ENCODE measurements at places on chromosomes 2 and 18.

GRCh38 chr2:112089375-112089774, 34.3 kb downstream of the TMEM87B start:
- no peak for DNase-seq

DNA sequence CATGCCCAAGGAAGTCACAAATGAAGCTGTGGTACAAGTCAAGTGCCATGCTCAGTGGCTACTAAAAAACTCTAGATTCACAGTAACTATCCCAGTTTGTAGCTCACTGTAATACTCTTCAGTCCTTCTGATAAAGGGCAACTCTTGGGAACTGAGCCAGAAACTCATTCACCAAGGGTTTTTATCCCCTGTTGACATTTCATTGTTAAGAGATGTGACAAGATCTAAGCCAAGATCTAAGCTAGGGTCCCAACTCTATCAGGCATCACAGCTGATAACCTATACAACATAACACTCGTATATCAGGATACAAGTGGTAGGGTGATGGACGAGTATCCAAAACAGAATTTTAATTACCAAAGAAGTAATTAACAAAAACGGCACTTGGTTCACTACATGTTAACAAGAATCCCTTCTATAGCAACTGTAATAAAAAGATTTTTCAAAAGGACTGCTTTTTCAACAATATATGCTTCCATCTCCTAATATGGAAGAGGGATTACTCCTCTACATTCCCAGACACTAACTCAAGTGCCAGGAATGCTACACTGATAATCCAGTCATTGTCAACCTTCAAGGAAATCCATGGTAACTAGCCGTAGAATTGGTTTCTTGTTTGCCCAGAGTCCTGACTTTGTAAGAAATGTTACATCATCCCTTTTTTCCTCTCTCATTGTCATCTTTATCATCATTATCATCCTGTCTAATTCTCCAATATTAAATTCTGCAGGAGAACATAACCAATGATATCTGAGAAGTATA, 111.7 kb downstream of the CDH2 start:
- DNase-seq = no peak

GRCh38 chr2:229270551-229271410, at the start of gene PID1:
PID1 (minus strand) TSS chr2:229271287; CDS start chr2:229271043, 244 bp downstream.
- no peak for DNase-seq

DNA sequence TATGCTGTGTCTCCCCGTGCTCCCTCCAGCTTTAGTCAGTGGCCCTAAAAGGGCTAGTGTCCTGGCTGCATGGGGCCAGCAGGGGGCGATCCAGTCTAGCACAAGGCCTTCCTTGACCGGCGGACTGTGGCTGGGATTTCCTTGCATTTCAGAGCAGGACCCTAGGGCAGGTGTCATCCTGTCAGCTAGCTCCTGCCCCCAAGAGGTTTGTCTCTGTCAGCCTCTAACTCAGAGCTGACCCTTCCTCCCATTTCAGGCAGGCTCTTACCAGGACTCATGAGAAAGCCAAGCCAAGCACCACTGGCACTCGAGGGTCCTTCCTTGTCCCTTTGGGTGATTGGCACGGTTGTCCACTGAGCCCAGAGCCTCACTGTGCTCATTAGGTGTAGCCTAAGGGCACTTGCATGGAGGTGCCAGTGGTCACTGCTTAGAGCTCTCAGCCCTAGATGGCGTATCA, 140.3 kb downstream of the RPIA start:
- peak; percentile 91 for DNase-seq

DNA sequence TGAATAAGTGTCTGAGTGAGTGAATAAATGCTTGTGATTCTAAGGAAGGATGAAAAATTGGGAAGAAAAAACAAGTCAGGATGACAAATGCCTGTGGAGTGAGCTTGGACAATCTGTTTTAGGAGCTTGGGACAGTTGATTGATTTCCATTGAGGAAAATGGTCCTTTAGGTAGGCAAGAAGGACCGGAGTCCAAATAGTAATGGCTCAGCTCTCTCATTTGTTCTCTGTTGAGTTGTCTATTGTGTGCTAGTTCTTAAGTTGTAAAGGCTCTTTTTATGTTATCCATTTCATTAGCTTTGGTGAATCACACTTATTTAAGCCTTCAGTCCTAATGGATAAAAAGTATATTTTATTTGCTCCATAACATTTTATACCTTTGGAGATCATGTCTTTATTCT, 31.9 kb downstream of the FAM171B start:
- DNase-seq = no peak

- DNase-seq = no peak
These were observed 8.8 kb downstream of the RALB start for GRCh38 chr2:120261387-120262006.

- DNase-seq = no peak
These were observed 6.1 kb downstream of the HSBP1L1 start for GRCh38 chr18:79970419-79971133.

- no peak for DNase-seq
These were observed 49.4 kb downstream of the NBAS start for GRCh38 chr2:15511686-15512085.

DNA sequence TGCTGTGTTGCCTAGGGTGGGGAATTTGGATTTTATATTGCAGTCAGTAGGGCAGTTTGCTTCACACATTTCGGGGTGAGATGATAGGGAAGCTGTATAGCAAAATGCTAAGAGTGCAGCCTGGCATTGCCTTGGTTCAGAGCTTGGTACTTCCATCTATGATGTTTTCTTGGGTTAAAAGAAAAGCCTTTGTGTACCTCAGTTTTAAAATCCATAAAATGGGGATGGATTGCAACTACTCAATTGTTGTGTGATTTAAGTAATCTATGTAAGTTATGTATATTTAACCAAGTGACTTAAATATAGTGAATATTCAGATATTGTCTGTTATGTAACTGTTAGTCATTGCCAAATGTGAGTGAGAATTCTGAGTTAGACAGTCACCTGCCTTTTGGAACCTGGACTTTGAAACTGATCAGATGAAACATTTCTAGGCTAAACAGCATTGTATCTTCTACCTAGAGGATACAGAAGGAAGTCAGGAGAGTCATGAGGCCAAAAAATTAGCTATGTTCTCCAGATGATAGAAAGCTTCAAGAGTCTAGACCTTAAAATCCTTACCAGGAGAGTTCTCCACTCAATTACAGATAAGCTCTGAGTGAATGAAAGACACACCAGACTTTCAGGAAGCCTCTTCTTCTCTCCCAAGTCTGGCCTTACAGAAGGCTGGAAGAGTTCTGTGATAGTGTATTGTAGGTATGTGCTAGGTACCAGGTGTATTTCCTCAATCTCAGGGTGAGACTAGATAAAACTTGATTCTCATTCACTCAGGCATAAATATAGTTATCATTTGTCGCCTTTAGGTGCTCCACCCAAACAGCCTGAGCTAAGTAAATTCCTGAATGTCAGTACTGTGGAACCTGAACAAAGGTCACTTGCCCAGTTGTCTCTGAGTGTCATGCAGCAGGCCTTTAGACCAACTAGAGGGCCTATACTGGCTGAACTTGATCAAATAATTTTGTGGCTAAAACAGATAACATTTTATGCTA, 7.5 kb downstream of the RIOK3 start:
- DNase-seq = no peak

- DNase-seq = no peak
These were observed 379.2 kb upstream of the POU3F3 start for GRCh38 chr2:104474716-104475115.

GRCh38 chr2:17581831-17582230, 41.3 kb downstream of the VSNL1 start:
- DNase-seq = no peak

GRCh38 chr2:199364153-199364552, 93.6 kb downstream of the SATB2 start:
- no peak for DNase-seq

- DNase-seq = peak; percentile 48
These were observed 70.5 kb upstream of the ZNF516 start for GRCh38 chr18:76565238-76566173.

DNA sequence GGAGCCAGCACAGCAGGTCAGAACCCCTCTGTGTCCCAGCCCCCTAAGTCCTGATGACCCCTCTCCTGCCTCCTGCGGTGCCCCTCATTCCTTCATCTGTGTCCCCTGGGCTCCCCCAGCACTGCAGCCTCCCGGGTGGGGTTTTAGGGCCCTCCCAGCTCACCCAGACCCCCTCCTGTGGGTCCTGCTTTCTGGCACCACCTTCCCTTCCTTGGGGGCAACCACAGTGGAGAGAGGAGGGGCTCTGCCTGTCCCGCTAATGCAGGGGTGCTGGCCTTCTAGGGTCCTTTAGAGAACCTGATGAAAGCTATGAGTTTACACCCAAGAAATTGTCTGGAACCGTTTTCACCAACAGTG, 42.7 kb upstream of the ALPP start:
- no peak for DNase-seq

GRCh38 chr2:240622531-240623235, 2.6 kb upstream of the GPR35 start:
- DNase-seq = no peak

GRCh38 chr18:23532848-23533247, 29.5 kb downstream of the RMC1 start:
- DNase-seq = no peak

DNA sequence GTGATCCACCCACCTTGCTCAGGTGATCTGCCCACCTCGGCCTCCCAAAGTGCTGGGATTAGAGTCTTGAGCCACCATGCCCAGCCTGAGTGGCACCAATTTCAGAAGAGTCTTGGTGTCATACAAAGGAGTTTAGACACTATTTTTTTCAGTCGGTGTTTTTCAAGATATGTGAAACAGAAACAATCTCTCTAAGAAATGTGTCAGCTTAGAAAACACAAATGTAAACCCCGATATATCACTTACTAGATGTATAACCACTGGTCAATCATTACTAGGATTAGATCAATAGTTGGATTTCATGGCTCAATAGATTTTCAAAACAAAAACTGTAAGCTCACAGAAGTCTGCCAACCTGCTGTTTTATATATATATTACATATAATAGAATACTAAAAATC, 67.2 kb upstream of the FRZB start:
- no peak for DNase-seq

GRCh38 chr2:208315081-208315788, 49.2 kb downstream of the PIKFYVE start:
- no peak for DNase-seq

DNA sequence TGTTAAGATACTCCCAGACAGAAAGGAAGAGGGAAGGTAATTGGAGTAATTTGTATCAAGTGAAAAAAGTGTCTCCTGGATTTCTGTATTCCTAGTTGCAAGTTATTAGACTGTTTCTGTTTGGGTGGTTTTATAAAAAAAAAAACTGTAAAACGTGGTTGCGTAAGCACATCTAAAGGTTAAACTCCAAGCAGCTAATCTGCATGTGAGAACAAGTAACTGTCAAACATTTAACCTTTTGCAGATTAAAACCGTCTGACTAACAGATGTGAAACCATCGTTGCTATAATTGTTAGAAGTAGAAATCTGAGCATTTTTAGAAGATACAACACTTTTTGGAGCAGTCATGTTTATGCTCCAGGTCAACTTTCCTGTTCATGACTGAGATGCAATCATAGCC, 72.3 kb downstream of the AFF3 start:
- DNase-seq = no peak

DNA sequence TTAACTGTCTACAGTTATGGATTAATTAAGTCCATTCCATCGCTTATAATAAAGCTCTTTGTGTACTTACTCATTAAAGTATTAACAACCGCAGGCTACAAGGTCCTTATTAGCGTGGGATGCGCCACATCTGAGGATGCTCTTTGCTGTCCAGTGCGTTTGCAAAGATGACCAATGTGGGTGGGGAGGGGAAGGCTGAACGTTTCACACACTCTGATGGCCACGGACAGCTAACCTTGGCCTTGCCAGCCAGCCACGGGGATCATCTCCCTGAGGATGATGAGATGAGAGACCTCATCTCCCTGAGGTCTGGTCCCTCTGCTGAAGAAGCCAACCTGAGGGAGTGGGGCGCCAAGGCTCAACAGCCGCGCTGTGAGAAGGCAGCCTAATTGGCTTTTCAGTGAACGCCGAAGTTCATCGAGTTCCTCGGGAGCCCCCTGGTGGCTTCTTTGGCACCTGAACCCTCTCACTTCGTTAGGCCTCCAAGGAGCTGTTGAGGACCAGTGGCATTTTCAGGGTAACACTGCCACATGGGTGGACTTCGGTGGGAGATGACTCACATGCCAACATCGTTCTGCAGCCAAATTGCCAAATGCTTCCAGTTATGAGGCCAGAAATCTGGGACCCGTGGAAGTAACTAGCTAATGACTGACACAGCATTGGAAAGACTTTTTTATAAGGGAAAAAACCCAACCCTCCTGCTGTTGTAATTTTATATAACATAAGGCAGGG, 69.3 kb upstream of the SEC11C start:
- peak; percentile 56 for DNase-seq
